ENCODE measurements at places on chromosomes 5 and 9. TPM values are rescaled to one million over a fixed set of nuclear protein-coding genes. Genes with fewer than 3 reads are reported as not detected.

DNA sequence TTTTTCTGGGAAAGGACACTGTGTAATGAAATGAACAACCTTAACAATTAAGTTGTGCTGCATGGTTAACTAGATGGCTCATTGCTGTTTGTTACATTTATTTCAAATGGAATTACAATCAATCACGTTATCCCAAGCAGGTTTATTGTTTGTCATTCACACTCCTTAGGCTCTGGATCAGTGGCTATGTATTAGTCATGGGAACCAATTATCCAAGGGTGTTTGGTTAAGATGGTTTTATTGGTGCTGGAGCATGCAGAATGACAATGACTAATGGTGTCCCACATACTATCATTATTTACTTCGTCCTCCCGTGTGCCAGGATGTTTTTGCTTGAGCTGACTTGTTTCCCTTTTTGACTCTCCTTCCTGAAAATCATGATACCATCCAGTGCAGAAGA is 10.6 kb upstream of the TRPC7 start:
- DNase-seq, result no peak

GRCh38 chr9:78866207-78867132 is 569.5 kb downstream of the PSAT1 start:
- no peak for DNase-seq

The RASGRF2 gene
- total RNA-seq, result 12.2 TPM

- DNase-seq, result no peak
Observed at GRCh38 chr5:125552486-125552885, 806.0 kb upstream of the ZNF608 start.

- DNase-seq, result no peak
Observed at GRCh38 chr5:103177543-103177942, 57.4 kb downstream of the PPIP5K2 start.

- DNase-seq, result peak; percentile 63
Observed at GRCh38 chr5:138503487-138504270, 38.4 kb downstream of the EGR1 start.
